HT1080 (cell line): ENCODE measurements at places on chromosomes 3 and 15.

GRCh38 chr15:31004220-31004733 is 12.8 kb upstream of the MTMR10 start:
- DNase-seq: peak; percentile 54

- no peak for DNase-seq
These were observed 680.6 kb downstream of the NTRK3 start for GRCh38 chr15:87575896-87576473.

GRCh38 chr3:128067489-128067888 is 15.3 kb downstream of the SEC61A1 start:
- no peak for DNase-seq

GRCh38 chr15:48414015-48414414 is 82.8 kb downstream of the DUT start:
- DNase-seq: no peak

GRCh38 chr3:178703268-178703975 is 167.2 kb downstream of the KCNMB2 start:
- peak; percentile 83 for DNase-seq

DNA sequence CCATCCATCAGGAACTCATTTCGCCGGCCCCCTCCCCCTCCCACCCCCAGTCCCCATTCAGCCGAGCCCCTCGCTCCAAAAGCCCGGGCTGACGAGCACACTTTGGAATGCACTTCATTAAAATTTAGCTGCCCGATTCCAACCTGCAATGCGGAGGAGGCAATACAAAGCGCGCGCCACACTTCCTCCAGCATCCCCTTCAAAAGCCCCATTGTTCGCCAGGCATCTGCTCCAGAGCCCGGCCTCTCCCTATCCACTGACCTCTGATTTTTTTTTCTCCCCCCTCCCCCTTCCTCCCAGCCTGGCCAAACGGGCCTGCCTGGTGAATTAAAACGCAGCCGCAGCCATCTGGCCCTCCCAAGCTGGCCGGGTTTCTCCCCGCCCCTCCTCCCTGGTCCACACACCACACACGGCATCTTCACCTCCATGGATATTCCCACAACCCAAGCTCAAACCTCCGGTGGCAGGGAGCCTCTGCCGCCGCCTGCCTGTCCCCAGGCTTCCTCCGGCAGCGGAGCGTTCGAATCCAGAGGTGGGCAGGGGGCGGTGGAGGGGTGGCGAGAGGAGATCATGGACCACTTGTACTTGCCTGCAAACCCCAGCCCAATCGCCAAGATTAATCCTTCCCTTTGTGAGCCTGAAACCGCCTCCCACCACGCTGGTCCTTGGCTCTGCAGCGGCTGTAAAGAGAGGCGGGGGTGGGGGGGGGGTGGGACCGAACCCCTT is 441.3 kb downstream of the MAGI1 start:
- peak; percentile 24 for DNase-seq

DNA sequence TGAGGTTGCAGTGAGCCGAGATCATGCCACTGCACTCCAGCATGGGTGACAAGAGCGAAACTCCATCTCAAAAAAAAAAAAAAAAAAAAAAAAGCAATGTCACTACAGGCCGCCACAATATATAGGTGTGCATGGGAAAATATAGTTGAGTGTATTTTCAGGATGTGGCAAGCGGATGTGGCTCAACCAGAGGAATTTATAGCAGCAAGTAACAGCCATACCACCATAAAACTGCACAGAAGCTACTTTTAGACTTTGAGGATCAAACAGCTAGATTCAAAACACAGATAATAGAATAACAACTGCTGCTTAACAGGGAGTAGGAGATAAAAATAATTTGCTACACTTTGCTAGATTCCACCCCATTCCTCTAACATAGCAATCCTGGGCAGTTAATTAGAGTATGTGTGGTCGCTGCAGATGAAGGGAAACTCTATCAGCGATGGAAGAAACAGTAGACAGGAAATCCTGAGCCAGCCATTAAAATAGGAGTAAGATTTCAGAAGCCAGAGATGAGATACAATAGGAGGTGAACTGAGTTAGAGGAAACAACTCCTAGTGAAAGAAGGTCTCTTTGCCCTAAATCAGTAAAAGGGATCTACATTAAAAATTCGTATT is 318.7 kb upstream of the STT3B start:
- DNase-seq: peak; percentile 70

- DNase-seq: no peak
These were observed 28.9 kb downstream of the H1-8 start for GRCh38 chr3:129571605-129572547.

- DNase-seq: no peak
These were observed 14.8 kb downstream of the ARNT2 start for GRCh38 chr15:80418892-80419537.

- no peak for DNase-seq
These were observed 106.2 kb upstream of the CHMP2B start for GRCh38 chr3:87120881-87121280.

DNA sequence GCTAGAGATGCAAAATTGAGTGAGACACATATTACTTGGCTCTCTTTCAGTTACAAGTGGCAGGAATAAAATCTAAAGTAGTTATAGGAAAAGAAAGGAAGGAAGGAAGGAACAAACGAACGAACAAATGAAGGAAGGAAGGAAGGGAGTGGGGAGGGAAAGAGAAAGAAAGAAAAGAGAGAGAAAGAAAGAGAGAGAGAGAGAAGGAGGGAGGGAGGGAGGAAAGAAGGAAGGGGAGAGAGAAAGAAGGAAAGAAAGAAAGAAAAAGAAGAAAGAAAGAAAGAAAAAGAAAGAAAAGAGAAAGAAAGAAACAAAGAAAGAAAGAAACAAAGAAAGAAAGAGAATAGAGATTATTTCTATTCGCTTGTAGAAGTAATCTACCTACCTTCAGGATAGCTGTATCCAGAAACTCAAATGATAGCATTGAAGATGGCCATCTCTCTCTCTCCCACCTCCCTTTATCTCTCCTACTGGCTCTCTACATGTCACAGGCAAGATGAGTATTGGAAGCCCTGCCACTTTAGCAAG is 229.7 kb upstream of the TLE3 start:
- no peak for DNase-seq

- no peak for DNase-seq
These were observed 32.7 kb downstream of the WDR76 start for GRCh38 chr15:43859546-43859945.

- DNase-seq: no peak
These were observed 272.6 kb downstream of the PDCD6IP start for GRCh38 chr3:34070831-34071585.

- DNase-seq: no peak
These were observed 16.3 kb upstream of the ATP13A3 start for GRCh38 chr3:194503081-194503531.

DNA sequence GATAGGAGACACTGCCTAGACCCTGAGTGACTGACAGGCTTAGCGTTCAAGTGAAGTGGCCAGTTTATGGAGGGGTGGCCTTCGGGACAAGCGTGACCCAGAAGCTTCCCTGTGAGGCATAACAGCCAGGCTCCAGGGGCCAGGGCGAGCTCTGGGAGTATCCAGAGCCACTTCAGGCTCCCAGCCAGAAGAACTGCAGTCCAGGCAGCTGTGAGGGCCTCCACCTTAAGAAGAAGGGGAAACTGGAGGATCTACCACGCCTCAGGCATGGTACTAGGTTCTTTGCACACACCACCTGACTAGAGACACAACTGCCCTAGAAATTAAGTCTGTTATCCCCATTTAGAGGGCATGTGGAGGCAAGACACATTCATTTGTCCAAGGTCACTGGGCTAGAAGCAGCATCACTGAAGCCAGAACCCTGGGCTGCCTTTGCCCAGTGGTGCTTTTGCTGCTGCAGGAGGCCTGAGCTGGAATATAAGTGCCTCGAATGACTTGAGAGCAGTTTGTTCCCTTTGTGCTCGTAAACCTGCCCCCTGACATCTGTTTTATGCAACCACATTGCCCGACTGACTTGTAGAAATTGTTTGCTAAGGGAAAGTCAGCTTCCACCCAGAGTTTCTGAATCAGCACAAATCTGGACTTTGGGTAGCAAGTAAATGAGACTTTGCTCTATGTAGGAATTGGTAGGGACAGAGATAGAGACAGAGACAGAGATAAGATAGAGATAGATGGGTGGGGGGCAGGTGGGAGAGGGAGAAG is 23.3 kb downstream of the RASGRF1 start:
- DNase-seq: no peak

DNA sequence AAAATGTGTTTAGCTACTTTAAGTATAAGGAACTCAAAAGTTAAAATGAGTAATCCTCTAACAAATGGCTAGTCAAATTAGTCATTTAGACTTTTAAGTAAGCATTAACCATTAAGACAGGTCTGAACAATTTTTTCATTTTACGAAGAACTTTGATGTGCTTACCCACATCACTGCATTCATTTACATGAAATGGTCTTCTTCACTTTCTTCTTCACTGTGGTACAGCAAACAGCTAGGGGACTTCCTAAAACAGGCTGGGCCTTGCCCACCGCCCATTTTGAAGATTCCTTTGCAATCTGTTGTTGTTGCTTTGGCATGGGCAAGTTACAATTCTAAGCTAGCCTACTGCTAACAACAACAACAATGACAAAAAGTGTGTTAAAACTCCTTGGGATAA is 67.4 kb downstream of the CBLB start:
- no peak for DNase-seq

DNA sequence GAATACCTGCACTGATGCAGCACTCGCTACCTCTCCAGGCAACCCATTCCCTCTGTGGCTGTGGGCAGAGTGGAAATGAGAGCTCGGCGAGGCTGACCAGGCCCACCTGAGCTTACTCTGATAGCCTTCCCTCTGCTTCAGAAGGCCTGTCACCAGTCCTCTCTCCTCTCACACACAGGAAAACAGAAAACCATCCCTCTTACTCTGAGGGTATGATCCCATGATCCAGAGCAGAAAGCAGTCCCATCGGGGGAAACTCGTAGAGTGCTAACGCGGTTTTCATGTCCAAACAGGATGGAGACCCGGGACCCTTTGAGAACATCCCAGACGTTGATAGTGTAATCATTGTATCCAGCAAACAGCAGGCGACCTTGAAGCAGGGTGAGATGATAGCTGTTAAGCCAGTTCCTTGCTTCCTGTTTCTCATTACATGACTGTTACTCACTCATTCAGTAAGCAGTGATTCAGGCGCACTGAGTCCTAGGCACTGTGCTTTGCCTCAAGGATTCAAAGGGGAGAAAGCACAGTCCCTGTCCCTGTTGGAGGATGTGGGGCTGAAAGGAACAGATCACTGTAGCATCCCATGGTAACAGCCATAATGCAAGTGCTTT is 11.8 kb upstream of the BCL2L10 start:
- DNase-seq: peak; percentile 87

GRCh38 chr3:158794936-158795518 is 6.8 kb upstream of the MFSD1 start:
- DNase-seq: peak; percentile 61

GRCh38 chr15:98668566-98669308 is 20.4 kb downstream of the IGF1R start:
- peak; percentile 56 for DNase-seq

DNA sequence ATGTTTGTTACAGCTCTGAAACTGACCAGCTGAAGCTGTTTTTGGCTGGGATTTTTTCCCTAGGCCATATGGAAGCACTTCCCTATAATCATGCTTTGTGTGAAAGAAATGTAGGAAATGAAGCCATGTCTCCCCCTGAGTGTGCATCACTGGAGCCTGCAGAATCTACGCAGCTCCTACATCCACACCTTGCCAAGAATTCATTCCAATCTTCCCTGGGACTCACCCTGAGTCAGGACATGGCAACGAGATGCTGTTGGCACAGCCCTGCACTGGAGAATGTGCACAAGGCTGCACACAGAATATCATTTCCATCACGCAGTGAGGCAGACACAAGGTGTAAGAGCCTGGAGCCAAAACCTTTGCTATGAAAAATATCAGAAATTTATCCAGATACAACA is 189.5 kb downstream of the ADAMTSL3 start:
- DNase-seq: peak; percentile 25

DNA sequence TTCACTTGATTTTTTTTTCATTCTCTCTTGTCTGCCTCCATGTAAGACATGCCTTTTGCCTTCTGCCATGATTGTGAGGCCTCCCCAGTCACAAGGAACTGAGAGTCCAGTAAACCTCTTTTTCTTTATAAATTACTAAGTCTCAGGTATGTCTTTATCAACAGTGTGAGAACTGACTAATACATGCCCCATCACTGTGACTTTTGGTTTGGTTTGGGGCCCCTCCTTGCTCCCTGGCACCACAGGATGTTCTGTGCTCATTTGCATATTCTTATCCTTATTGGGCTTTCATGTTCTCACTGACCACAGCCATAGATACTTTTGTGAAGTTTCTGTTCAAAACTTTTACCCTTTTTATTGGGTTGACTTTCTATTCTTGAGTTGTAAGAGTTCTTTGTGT is 3.8 kb upstream of the PRR20G start:
- no peak for DNase-seq

- no peak for DNase-seq
These were observed 427.1 kb downstream of the SHQ1 start for GRCh38 chr3:72421126-72421525.

GRCh38 chr15:50906954-50907600 is 1.4 kb upstream of the AP4E1 start:
- no peak for DNase-seq

- DNase-seq: peak; percentile 77
These were observed 37.9 kb downstream of the UBR1 start for GRCh38 chr15:43067717-43068461.
